Stimulated activated CD8-positive, alpha-beta memory T cell treated with anti-CD3 and anti-CD28 coated beads, Interleukin-4, amount 100 ng/mL, for 48 hours (primary cell): ENCODE measurements at places on chromosomes 2 and 18.

DNA sequence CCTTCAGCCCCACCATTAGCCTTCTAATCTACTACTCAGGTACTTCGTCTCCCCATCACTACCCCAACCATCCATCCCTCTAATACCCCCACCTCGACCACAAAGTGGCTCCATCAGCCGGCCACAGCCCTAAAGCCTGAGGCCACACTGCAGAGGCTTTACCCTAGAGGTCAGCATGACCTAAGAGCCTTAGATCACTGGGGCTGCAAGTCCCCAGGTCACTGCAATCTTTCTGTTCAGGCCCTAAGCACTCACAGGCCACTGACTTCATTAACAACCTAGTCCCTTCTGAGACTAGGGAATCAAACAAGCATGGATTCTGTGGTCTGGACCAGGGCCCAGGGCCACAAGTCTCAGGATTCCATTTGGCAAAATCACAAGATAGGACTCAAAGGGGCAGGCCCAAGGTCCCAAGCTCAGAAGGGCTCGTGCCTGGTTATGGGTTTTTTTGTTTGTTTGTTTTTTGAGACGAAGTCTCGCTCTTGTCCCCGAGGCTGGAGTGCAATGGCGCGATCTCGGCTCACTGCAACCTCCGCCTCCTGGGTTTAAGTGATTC lies 37.0 kb upstream of the PKDCC start:
- DNase-seq = no peak

GRCh38 chr2:108988796-108989713 lies at the start of gene EDAR:
TSS of gene EDAR (minus strand) at chr2:108989220. CDS start at chr2:108931014, 58,206 bp downstream.
- DNase-seq = peak; percentile 55

DNA sequence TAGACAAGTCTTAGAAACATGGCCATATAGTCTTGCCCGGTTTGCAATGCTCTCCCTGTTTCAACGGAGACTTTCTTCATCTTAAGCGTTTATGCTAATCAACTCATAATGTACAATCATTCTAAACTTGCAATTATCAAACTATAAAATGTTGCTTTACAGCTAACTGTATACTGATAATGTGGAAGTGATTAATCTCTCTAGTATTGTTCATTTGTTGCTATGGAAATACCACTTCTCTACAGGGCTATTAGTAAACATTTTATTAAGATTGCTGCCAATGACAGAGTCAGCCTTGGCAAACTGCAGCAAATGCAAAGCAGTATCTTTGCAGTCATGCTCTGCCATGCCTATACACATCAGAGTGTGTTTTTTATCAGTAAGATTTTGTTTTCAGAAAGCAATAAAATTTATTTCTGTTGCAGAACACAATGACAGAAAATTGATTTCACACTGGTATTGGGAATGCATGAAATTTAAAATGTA lies 1201.8 kb upstream of the CDH2 start:
- DNase-seq = no peak

- DNase-seq = no peak
These were observed 5.8 kb downstream of the SP3 start for GRCh38 chr2:173959358-173959884.

DNA sequence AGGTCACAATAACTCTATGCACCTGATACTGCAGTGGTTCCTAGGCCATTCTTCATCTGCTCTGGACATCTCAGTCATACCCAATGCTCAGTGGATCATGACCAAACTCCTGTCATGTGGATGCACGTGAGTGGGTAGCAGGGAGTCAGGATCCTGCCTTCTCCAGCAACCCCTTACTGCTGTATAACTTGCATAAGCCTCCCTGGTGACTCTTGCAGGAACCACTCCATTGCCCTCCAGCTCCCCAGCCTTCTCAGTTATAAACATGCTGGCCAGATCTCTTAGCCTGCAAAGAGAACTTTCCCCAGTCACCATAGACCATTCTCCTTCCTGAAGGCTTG lies 98.6 kb upstream of the ZNF397 start:
- DNase-seq = no peak

DNA sequence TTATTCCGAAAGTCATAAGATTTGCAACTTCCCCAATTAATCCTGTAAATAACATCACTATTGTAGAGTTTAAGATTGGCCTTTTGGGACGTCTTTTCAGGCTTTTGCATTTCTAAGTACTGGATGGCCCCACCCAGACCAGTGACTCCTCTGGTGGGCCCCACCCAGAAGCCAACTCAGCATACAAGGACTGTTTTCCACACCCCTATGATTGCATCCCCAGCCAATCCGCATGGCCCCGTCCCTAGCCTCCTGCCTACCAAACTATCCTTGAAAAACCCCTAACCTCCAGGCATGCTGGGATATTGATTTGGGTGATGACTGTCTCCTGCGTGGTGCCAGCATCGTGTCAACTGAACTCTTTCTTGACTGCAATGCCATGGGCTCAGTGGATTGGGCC lies 24.5 kb upstream of the TGIF1 start:
- no peak for DNase-seq

- no peak for DNase-seq
These were observed 154.5 kb downstream of the RTN4 start for GRCh38 chr2:54895730-54896129.

DNA sequence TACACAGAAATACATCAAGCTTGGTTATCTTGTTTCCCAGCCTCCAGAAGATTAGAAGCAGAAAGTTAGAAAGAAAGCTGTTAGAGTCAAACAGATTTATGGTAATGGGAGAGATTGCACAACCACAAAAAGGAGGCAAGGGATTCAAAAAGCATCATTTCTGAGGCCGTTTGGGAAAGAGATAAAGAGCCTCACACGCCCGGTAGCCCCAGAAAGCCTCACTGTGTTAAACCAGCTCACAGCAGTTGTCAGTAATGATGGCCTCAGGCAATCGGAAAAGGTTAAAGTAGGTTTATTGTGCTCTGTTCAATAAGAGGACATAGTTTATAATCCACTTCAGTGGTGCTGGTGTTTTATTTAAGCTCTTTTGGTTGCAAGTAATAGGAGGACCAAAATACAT lies 111.3 kb downstream of the DCC start:
- DNase-seq = no peak

GRCh38 chr2:34806396-34806795 lies 1207.3 kb upstream of the FAM98A start:
- no peak for DNase-seq

DNA sequence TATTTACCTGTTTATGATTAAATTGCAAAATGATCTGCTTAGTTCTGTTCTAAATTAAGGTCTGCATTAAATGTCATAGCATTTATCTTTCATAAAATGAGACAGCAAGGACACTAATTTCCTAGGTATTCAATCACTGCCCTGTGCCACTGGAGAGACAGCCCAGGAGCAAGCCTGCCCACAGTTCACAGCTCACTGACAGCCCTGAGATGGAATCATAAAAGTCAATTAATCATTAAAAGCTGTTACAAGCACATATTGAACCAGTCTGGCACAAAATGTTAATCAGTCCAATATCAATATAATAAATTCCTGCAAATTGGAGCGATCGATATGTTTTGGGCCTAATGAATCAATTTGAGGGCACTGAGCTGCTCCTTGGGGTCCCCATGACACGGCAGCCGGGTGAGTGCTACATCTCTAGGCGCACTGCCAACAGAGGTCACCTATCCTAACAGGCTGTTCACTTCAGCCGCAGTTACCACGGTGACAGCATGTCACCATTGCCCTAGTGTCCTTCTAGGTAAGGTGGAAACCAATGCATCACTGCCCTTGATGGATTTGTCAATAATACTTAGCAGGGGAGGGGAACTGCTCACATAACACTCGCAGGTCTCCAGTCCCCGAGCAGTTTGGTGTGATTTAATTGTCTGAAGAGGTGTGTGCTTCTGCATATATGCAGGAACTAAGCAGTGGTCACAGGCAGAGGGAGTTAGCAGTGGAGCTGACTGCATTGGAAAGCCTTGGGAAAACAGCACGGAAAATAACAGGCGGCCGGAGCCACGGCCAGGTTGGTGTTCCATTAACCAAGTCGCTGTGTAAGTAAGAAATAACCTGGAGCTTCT lies 47.3 kb downstream of the POU3F3 start:
- no peak for DNase-seq

DNA sequence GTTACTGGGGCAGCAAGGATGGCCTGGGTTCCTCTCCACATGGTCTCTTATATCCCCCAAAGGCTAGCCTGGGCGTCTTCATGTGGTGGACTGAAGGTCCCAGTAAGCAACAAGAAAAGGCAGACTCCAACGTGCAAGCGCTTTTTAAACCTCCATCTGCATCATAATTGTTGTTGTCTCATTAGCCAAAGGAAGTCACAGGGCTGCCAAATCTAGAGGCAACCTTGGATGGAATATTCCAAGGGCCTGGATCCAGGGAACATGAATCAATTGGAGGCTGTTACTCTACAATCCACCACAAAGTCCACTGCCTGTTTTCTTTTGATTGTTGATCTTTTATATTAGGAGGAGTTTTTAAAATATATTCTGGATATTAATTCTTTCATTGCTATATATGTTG lies 118.8 kb downstream of the SH3RF3 start:
- DNase-seq = no peak

DNA sequence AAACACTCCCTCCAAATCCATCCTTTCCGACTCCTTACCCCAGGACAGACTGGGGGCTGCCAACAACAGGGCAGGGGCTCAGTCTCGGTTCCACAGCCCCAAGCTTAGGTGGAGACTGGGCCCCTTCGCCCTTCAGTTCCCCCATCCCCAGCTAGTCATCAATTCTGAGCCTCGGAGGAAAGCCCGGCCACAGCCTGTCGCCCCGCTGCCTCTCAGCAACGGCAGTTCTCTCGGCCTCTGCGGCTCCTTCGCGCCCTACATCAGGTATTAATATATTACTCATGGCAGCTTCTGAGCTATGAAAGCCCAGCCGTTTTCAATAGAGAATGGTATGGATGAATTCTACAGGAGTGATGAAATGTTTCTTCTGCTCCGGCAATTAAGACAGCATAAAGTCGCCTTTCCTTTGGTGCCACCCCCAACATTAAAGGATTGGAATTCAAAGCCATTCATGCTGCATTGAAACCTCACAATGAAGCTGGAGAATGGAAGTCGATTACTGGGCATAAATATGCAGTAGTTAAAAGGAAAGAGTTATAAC lies 2.8 kb downstream of the HDAC4 start:
- no peak for DNase-seq

- DNase-seq = no peak
These were observed 529.2 kb downstream of the EPHA4 start for GRCh38 chr2:221042926-221043325.

DNA sequence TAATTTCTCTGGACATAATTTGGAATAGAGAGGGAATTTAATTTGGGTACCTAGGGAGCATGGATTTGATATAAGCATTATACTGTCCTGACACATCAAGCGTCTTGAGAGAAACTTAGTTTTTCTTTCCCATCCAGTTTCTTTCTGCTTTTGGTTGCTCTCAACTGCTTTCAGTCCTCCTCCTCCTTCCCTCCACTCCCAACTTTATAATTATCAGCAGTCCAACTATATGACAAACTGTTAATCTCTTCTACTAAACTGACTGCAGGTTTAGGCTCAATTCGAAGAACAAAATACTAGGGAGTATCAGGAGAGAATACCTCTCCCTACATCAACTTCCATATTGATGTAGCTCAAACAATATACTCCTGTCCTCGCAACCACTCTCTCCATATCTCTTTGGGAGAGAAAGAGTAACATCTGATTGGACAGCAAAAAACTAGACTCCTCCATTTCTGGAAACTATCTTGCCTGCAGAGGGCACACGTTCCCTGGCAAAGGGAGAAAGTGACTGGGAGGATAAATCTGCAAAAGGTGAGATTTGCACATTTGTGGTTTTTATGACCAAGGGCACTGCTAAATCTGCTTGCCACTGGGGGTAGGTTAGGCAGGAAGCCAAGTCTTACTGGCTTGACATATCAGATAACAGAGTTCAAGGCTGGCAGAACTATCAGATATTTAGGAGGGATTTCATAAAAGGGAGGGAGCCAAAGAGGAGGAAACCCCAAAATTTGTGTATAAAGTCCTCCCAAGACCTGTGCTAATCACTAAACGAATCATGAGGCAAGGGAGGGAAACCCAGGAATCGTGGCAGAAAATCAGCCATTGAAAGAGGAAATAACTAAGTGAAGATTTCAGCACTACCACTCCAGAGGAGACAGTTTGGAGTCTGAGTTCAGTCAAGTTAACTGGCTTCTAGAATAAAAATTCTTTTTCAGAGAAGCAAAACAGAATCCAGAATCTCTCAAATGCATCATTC lies 40.0 kb downstream of the ICA1L start:
- peak; percentile 52 for DNase-seq

DNA sequence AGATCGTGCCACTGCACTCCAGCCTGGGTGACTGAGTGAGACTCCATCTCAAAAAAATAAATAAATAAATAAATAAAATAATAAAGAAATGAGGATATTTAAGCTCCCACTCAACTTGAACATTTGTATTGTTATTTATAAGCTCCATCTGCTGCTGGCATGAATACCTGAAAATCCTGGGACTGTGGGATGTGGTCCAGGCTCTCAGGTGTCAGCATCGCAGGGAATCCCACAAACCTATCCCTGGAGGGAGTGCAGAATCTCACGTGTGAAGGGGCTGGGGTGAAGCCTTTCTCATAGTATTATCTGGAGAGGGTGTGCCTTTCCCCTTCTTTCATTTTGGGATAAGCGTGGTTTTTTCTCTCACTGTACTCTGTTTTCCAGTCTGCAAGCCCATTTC lies 47.4 kb upstream of the POLE4 start:
- no peak for DNase-seq

GRCh38 chr2:43212216-43212835 lies 14.1 kb downstream of the ZFP36L2 start:
- DNase-seq = no peak

GRCh38 chr2:180523621-180524340 lies 456.6 kb upstream of the UBE2E3 start:
- DNase-seq = no peak

- DNase-seq = no peak
These were observed 45.6 kb upstream of the GALNT3 start for GRCh38 chr2:165839610-165840009.

GRCh38 chr2:70116936-70117552 lies 29.8 kb downstream of the PCBP1 start:
- DNase-seq = no peak

DNA sequence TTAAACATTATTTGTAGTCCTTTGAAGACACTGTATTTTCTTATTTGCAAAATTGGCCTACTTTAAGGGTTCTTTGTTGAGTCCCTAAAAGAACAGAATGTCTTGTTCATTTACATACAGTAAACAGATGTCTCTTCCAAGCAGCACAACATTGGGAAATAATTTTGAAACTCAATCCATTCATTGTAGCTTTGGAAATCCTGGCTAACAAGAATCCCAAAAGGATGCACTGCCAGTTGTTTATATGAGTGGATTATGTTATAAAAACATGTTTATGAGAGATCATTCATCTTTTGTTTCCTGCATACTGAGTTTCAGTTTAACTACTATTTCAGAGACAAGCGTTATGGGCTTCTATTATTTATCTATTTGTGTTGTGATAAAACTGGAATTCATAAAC lies 499.3 kb downstream of the PID1 start:
- no peak for DNase-seq

DNA sequence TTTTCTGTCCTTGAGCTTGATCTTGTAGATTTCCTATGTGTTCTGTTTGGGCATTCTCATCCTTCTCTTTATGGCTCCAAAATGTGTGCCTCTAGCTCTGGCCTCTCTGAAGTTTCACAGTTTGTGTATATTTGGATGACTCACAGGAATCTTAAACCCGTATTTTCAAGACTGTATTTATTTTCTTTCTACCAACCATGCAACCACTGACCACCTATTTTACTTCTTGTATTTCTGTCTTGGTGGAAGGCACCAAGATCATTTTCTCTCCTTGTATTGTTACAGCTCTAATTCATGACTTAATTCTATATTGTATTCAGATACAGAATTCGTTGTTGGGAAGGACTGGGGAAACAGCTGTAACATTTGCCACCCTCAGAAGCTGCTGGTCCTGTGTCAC lies 39.5 kb downstream of the ACSL3 start:
- no peak for DNase-seq
